ENCODE measurements at places on chromosomes 12 and 14.
A peak's percentile ranks its signal among the peaks of the same experiment; 100 is the strongest.

DNA sequence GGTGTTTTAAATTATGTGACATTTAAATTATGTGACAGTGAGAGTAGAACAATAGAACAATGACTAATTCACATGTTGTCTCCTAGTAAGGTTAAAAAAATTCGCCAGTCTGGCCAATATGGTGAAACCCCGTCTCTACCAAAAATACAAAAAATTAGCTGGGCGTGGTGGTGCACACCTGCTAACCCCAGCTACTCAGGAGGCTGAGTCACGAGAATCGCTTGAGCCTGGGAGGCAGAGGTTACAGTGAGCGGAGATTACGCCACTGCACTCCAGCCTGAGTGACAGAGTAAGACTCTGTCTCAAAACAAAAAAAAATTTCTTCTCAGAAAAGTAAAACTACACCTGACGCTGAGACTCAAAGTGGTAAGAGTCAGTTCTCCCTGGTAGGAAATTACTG lies 2.7 kb downstream of the CS start:
- no peak for DNase-seq

GRCh38 chr12:10364815-10365622 lies 24.8 kb downstream of the KLRK1 start:
- DNase-seq: peak; percentile 79

GRCh38 chr12:30725739-30726138 lies 29.0 kb downstream of the CAPRIN2 start:
- DNase-seq: no peak

DNA sequence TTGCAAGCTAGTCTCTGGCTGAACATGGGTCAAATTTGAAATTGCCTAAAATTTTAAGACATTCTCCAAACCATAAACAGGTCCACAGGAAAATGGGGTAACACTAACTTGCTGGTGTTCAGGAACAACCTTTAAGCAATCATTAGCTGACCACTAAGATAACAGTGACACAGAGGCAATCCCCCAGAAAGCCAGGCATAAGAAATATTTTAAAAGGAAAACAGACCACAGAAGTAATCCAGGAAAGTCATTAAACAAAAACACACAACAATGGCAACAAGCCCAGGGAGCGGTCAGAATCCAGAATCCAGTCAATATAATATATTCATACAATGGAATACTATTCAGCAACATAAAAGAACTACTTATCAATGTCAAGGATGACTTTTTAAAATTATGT lies 59.1 kb downstream of the LRP6 start:
- no peak for DNase-seq

GRCh38 chr12:56987011-56987410 lies 19.3 kb downstream of the ZBTB39 start:
- no peak for DNase-seq
